ENCODE measurements at places on chromosomes 5 and 9. TPM values are rescaled to one million over a fixed set of nuclear protein-coding genes. Genes with fewer than 3 reads are reported as not detected.

The SHROOM1 gene
- total RNA-seq, result 9.9 TPM

The PCDHGA10 gene
- 6.0 TPM for total RNA-seq

The CD14 gene
- 3.2 TPM for total RNA-seq

The SPATA31A3 gene
- total RNA-seq, result not detected

The PCDHB2 gene
- total RNA-seq, result 0.88 TPM

The SLC25A2 gene
- 0.09 TPM for total RNA-seq

The TAF11L10 gene
- total RNA-seq, result not detected
